ENCODE measurements at places on chromosomes 6 and 20.

DNA sequence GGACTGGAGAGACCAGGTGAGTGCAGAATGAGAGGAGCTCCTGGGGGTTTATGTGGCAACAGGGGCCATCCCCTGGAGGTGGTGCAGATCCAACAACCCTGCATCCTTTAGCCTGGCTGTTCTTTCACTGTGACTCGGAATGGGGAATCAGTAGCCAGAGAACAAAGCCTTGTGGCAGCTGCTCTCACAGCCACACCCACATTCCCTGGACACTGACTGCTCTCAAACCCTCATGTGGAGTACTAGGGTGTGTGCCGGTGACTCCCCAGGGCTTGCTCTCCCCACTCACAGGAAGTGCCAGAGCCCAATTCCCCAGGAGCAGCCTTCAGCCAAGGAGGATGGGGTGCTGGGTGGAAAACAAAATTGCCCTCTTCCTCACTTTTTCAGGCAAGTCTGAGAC is 30.2 kb upstream of the GGTLC1 start:
- no peak for DNase-seq

- no peak for DNase-seq
These were observed 10.8 kb downstream of the GPR31 start for GRCh38 chr6:167146977-167147376.

DNA sequence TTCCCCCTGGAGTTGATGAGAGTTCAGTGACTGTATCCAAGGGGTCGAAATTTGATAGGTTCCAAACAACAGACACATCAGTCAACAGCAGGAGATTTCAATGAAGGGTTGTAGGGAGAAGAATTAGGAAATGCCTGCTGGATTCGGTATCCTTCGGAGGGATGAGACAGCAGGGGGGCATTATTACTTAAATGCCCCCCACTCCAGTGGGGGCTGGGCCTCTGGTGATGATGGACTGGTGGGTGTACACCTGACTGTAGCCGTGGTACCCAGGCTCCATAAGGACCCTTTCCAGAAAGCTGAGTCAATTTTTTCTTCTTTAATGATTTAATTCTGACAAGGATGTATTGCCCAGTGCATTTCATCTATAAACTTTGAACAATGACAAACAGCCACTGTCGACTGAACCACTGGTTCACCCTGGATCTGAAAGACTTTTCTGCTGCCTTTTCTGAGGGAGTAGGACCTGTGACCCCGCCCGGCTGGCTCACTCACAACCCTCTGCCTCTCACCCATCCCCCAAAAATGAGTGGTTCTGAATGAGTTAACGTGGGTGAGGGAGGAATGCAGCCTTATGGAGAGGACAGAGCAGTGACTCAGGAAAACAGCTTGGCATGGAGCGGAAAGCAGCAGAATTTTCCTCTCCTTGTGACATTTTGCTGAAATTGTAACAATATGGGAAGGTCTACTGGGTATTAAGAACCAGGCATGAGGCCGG is 41.0 kb downstream of the ZMYND8 start:
- DNase-seq: peak; percentile 97

DNA sequence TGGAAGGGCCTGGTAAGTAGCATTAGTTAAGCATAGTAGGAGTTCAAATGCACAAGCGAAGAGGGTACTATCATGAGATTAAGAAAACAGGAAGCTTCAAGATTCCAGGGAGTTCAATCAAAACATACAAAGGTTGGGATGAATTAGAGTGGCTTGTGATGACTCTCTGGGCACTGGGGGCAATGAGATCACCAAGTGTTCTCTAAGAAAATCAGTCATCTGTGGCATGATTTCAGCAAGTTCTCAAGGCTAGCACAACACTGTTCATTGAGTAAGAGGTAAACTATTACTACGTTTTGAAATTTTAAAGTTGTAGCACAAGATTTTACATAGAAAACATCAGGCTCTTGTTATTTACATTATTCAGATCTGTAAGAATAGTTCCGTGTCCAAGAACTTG is 139.7 kb upstream of the FLRT3 start:
- peak; percentile 46 for DNase-seq

- DNase-seq: no peak
These were observed 4.3 kb downstream of the TRAM2 start for GRCh38 chr6:52572536-52572935.

DNA sequence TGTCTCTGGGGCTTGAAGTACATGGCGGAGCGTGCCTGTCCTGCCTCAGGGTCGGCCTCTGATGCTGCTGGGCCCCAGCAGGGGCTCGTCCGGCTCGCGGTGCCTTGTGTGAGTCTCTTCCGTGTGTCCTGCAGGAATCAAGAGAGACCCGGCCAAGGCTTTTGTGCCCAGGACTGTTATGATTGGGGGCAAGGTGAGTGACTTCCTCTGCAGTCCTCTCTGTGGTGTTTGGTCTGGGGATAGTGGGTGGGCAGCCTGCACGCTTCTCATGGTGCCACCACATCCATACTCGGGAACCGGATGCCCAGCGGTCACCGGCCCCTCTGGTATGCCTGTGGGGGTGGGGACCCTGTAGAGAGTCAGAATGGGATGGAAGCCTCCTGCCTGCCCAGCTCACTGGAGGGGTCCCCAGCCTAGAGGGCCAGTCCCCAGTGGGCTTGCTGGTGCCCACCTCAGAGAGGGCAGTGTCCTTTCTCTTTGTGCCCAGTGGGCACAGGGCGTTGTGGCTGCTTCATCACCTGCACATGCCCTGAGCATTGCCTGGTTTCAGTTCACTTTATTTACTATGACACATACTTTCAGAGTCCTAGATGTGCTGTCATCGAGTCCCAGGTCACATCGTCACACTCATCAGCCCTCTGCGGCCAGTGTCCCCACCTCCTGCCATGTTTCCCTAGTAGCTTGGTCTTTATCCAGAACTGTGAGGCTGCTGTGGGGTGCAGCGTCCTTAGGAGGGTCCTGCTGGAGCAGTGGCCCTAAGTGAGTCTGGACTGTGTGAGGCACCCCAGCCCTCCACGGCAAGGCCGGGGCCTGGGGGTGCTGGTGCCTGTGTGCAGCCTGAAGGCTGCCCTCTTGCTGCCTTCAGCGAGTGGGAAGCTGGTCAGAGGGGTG is 40.7 kb downstream of the PYGB start:
- DNase-seq: no peak

- DNase-seq: no peak
These were observed 193.6 kb upstream of the CST7 start for GRCh38 chr20:24755411-24755922.

GRCh38 chr6:105993341-105994117 is 92.6 kb upstream of the PRDM1 start:
- DNase-seq: no peak

DNA sequence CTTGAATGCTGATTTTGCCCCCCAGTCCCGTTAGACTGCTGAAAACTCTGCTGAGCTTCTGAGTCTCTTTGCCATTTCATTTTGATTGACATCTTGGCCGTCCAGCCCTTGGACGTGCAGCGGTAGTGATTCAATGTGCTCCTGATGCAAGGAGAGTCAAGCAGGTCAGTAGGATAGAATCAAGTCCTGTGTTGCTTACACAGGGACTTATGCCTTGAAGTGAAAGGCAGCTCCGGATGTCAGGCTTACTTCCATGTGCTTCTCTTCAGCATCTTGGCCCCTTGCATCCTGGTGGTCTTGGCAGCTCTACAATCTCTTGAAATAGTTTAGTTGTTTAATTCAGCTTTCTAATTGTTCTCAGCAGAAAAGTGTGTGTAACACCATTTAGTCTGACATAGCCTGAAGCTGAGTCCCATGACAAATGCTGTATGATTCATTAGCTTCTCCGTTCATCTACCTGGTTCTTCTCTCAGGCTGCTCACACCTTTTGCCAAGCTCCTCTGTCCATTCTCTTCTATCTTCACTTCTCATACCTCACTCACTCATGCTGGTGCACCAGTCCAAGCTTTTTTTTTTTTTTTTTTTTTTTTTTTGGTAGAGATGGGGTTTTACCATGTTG is 76.0 kb downstream of the EZR start:
- DNase-seq: no peak

GRCh38 chr6:126148853-126149252 is 162.5 kb downstream of the TRMT11 start:
- no peak for DNase-seq

DNA sequence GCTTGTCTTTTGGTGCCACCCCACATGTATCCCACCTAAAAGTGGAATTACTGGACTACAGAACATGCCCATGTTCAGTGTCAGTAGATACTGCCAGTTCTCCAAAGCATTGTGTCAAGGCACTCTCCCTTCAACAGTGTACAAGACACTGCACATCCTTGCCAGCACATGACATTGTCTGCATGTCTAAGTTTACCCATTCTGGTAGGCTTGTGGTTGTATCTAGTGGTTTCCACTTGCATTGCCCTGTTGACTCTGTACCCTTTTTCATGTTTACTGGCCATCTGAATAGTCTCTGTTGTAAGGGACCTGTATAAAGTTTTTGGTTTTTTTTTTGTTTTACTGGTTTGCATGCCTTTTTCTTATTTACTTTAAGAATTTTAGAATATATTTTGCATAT is 222.4 kb upstream of the CNR1 start:
- DNase-seq: no peak

DNA sequence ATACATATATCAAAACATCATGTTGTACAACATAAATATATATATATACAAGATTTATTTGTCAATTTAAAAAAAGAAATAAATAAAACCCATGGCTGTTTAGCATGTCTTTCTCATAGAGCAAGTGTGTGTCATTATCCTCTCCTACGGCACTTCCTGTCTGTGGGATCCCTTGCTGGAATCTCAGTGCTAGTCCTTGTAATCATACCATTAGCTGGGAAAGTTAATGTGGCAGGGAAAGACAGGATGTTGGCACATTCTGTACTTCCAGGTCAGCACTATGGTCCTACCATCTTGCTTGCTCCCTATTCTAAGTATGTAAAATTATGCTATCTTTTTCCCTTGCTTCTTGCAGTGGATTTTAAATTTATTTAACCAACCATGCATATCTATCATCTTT is 9.5 kb upstream of the SLC17A3 start:
- DNase-seq: no peak

- peak; percentile 6 for DNase-seq
These were observed 5.2 kb upstream of the BPIFA3 start for GRCh38 chr20:33211817-33212424.

- peak; percentile 75 for DNase-seq
These were observed 263.0 kb downstream of the FOXC1 start for GRCh38 chr6:1872649-1873131.

DNA sequence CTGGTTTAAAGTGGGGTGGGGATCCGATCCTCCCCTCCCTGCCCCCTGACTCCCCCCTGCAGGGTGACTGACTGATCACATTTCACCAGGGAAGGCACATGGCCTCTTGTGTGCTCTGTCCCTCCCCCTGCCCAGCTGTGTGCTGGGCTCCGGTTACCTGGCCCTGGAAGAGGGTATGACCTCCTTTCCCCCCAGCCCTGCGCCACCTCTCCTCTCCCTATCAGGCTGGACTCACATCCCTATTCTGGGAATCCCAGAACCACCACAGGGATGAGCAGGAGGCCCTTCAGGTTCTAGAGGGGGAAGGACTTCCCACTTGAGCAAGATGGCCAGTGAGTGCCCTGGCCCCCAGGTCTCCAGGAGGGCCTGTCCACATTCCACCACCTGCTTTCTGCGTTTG is 2.1 kb upstream of the IP6K3 start:
- no peak for DNase-seq

- DNase-seq: no peak
These were observed 156.5 kb upstream of the FBXL4 start for GRCh38 chr6:99104218-99104617.

DNA sequence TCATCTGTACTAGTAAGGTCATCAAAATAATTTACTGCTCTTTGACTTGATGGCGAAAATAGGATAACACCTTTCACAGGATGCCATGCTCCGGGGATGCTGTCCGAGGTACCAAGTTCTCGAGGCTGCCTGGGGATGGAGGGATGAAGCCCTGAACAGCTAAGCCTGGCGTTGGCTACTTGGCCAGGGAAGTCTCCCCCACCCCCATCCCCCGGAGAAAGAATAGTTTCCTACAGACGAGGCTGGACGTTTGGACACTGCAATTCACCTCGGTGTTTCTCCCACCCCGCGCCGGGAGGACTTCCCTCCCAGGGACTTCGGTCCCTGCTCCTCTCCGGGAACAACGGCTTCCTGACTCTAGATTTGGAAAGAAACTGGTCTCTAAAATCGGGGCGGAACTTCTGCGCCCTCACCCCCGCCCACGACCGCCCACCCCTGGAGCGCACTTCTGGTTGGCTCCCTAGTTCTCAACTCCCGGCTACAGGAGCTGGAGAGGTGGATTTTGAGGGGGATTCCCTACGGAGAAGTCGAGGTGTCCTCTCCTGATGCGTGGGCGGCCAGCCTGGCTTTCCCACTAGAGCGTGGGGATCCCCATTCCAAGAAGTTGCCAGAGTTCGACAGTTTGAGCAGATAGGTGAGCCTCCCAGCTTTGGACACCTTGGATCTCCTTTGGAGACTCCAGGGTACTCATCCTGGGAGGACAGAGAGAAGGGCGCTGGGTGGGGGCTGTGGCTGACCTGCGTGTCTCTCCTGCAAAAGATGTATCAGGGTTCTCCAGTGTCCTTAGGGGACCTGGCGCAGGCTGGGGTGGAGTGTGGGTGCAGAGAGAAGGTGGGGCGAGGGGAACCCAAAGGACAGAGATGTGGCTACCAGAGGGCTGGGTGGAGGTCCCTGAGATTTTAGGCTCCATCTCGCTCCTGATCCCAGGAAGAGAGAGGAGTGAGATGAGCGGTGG is 1.1 kb downstream of the PCSK2 start:
- DNase-seq: peak; percentile 33

GRCh38 chr6:111841822-111842221 is 31.4 kb downstream of the FYN start:
- DNase-seq: peak; percentile 57

GRCh38 chr6:75757295-75757694 is 8.3 kb downstream of the MYO6 start:
- DNase-seq: no peak

GRCh38 chr6:74826263-74826662 is 379.6 kb downstream of the COL12A1 start:
- DNase-seq: peak; percentile 10

DNA sequence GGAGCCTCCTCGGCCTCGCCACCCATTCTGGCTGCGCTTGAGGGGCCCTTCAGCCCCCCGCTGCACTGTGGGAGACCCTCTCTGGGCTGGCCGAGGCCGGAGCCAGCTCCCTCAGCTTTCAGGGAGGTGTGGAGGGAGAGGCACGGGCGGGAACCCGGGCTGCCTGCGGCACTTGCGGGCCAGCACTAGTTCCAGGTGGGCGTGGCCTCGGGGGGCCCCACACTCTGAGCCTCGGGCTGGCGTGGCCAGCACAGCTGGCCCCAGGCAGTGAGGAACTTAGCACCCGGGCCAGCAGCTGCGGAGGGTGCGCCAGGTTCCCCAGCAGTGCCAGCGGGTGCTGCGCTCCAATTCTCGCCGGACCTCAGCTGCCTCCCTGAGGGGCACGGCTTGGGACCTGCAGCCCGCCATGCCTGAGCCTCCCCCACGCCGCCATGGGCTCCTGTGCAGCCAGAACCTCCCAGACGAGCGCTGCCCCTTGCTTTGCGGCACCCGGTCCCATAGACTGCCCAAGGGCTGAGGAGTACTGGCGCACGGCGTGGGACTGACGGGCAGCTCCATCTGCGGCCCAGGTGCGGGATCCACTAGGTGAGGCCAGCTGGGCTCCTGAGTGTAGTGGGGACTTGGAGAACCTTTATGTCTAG is 6.5 kb downstream of the MUC22 start:
- no peak for DNase-seq

GRCh38 chr20:4119854-4120209 is 104.5 kb upstream of the RNF24 start:
- DNase-seq: no peak

- no peak for DNase-seq
These were observed 5.8 kb downstream of the FAM83D start for GRCh38 chr20:38931984-38932383.

GRCh38 chr20:41279546-41280225 is 37.8 kb downstream of the ZHX3 start:
- no peak for DNase-seq
